Cardiac muscle cell (in vitro differentiated cells and primary cell): ENCODE measurements at places on chromosomes 1 and 21.

DNA sequence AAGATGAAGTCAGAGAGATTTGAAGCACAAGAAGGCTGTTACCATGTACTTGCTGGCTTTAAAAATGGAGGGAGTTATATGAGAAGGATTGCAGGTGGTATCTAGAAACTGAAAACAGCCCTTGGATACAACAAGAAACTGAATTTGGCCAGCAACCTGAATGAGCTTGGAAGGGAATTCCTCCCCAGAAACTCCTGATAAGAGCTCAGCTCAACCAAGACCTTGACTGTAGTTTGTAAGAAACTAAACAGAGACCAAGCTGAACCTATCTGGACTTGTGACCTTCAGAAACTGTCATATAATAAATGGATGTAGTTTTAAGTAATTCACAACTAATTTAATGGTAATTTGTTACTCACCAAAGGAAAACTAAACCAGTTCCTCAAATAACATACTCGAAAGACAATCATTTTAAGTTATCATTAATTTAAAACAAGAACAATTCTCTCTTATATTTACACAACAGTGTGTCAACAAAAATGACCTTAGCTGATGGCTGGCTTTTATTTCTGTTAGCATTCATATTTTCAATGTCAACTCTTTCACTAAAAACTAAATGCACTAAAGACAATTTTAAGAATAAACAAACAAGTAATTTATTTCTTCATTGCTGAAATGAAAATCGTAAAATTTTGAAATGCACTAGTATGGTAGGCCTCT is 1218.4 kb upstream of the TMPRSS15 start:
- no peak for DNase-seq

- no peak for DNase-seq
Measured at GRCh38 chr1:24055681-24056080, 56.3 kb downstream of the MYOM3 start.

DNA sequence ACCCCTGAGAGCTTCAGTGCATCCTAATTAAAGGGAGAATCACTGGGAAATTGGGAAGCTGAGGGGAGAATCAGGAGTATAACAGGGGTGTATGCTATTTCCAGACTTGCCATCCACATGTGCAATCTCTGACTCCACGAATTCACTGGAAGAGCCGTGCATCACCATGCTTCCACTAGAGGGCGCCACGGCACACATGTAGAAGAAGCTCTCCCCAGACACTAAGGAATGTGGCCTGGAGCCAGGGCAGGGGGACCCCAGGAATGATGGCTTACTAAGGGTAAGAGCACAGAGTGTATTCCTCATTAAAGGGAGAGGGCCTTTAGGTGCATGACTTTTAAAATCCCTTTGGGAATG is 81.5 kb downstream of the ABCA4 start:
- peak; percentile 84 for DNase-seq

DNA sequence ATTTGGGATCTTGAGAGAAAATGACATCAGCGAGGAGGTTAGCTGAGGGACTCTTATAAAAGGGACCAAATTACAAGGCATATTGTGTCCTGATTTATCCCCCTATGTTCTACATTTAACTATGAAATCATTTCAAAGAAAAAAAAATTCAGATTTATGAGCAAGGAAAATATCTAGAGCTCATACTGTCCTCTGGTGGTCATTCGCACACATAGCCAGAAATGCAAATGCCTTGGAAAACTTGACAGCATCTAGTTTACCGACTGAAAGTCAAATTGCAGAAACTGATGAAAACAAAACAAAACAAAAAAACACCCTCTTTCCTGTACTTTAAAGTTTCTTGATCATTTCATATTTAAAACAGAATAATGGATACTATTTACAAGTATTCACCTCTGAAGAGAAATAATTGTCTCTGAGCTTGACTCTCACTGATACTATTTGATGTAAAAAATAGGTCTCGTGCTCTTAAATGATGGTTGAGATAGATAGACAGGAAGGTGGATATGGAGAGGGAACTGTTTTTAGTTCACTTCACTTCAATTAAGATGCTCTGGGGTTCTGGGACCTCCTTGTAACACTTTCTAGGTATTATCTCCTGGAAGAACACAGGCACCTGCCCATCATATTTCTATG is 253.8 kb downstream of the PCP4 start:
- DNase-seq = peak; percentile 4

DNA sequence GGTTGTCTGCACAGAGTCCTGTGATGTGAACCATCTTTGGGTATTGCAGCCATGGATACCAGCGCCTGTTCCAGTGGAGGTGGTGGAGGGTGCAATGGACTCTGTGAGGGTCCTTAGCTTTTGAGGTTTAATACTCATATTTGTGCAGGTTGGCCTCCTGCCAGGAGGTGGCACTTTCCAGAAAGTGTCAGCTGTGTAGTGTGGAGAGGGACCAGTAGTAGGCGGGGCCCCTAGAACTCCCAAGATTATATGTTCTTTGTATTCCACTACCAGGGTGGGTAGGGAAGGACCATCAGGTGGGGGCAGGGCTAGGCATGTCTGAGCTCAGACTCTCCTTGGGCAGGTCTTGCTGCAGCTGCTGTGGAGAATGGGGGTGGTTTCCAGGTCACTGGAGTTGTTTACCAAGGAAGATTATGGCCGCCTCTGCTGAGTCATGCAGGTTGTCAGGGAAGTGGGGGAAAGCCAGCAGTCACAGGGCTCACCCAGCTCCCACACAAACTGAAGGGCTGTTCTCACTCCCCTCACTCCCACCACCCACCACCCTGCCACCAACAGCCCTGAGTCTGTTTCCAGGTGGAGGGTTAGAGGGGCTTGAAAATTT is 31.2 kb upstream of the ZNF678 start:
- DNase-seq = no peak

GRCh38 chr1:206809504-206810084 is 37.3 kb upstream of the IL10 start:
- DNase-seq = peak; percentile 43

GRCh38 chr1:36359911-36360550 is 25.7 kb downstream of the STK40 start:
- no peak for DNase-seq

GRCh38 chr1:60963167-60963940 is 119.0 kb upstream of the NFIA start:
- DNase-seq = no peak

DNA sequence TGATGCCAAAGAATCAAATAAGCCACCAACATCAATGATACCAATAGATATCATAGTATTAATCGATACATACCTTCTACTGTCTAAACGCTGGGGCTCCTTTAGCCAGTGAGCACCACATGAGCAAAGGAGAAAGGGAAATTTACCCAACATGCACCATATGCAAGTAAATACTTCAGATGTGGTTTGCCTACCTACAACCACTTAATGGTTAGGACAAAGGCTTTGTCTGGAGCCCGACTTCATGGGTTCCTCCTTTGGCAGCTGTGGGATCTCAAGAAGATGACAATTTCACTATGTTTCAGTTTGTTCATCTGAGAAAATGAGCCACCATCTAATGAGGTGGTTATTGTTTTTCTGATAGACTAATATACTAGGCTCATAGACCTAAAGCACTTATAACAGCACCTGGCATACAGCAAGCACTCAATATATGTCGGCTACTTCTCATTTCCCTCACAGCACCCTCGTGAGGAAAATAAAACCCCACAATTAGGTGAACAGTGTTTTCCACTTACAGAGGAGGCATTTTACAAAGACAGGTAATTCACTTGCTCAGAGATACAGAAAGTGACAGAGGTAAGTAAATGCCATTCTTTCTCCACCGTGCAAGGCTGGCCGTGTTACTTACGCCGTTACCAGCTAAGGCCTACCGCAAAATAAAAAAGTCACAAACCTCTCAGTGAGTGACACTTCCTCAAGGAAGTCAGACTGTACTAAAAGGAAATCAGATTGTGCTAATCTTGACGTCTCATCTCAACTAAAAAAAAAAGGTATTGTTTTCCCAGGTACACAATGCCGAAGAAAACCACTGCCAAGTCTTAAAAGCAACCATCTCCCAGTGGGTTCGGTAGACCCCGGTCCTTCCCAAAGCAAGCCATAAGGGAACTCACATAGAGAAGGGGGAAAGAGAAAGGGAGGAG is 1.6 kb downstream of the TTC13 start:
- DNase-seq = no peak

DNA sequence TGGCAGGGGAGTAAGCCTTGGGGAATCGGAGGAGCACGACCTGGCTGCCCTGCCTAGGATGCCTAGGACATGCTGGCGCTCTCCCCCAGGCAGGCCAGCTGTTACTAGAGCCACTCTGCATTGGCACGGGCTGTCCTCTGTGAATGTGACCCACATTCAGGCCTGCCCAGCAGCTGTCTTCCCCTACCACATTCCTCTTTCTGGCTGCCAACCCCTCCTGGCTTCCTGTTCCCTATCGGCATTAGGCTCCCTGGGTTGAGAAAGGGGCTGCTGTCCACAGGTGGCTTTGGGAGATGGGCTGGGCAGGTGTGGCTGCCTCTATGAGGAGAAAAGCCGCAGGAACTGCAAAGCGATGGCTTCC is 2.3 kb upstream of the NFASC start:
- DNase-seq = no peak

GRCh38 chr1:51963592-51964308 is 26.8 kb downstream of the RAB3B start:
- no peak for DNase-seq

- DNase-seq = peak; percentile 64
Measured at GRCh38 chr1:230982696-230983095, 3.8 kb downstream of the ARV1 start.

- DNase-seq = no peak
Measured at GRCh38 chr21:37460196-37460595, 93.6 kb downstream of the DYRK1A start.

- DNase-seq = peak; percentile 82
Measured at GRCh38 chr1:172002725-172003345, 161.5 kb downstream of the DNM3 start.

DNA sequence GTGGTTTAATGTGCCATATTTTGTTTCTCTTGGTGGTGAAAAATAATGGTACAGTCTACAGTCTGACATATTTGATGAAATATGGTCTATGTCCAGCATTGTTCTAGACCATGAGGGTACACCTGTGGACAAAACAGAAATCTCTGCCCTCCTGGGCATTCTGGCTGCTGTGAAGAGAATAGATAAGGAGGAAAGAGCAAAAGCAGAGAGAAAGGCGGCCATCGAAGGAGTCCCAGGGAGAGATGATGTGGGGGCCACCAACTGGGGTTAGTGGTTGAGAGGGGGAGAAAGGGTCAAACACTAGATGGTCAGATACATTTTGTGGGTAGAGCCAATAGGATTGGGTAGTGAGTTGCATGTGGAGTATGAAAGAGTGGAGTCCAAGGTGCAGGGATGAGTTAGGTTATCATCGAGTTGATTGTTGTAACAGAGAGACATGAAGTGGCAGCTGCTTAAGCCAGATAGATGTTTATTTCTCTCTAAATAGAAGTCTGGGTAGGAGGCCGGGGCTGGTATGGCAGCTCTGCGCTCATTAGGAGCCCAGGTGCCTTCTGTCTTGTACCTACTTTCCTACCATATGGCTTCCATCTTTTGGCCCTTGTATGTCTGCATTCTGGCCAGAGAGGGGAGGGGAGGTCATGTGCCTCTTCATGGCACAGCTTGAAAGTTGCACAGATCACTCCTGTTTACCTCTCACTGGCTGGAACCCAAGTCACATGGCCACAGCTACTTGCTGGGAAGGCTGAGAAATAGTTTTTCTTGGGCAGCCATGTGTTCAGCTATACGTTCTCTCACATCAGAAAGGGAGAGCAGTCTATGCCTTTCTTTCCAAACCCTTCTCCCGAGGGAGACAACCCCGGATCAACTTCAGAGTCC is 13.0 kb downstream of the UBE4B start:
- DNase-seq = peak; percentile 64

DNA sequence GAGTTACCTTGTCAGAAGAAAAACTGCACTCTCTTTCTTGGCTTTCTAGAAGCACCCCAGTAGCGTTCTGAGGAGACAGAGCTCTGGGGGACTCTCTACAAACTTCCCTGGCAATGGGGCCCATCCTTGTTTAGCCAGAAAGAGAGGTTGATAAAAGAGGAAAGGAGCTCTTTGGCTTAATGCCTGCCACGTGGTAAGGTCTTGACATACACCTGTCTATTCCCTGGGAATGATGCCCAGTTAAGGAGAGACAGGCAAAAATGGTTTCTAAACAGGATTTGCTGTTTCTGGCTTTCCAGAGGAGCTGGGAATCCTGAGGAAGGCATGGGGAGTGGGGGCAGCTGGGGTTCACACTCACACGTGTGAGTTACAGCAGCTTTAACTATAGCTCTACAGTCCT is 30.2 kb upstream of the IL20 start:
- DNase-seq = no peak

DNA sequence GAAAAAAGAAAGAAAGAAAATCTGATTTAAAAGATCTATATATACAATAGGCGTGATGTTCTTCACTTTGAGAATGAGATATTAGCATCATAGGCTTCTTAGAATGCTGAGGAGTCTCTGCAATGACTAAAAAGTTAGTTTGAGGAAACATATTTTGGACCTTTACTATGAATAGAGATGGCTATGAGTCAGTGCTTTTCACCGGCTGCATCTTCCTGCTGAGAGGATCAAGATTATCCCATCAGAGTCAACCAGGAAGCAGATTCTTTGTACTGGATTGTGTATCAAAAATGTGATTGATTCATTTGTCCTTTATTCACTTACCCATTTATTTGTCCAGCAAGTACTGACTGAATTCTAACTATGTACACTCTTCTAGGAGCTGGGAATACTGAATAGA is 144.2 kb downstream of the KCNK2 start:
- DNase-seq = no peak

GRCh38 chr1:211625040-211625439 is 46.1 kb upstream of the SLC30A1 start:
- DNase-seq = peak; percentile 60

DNA sequence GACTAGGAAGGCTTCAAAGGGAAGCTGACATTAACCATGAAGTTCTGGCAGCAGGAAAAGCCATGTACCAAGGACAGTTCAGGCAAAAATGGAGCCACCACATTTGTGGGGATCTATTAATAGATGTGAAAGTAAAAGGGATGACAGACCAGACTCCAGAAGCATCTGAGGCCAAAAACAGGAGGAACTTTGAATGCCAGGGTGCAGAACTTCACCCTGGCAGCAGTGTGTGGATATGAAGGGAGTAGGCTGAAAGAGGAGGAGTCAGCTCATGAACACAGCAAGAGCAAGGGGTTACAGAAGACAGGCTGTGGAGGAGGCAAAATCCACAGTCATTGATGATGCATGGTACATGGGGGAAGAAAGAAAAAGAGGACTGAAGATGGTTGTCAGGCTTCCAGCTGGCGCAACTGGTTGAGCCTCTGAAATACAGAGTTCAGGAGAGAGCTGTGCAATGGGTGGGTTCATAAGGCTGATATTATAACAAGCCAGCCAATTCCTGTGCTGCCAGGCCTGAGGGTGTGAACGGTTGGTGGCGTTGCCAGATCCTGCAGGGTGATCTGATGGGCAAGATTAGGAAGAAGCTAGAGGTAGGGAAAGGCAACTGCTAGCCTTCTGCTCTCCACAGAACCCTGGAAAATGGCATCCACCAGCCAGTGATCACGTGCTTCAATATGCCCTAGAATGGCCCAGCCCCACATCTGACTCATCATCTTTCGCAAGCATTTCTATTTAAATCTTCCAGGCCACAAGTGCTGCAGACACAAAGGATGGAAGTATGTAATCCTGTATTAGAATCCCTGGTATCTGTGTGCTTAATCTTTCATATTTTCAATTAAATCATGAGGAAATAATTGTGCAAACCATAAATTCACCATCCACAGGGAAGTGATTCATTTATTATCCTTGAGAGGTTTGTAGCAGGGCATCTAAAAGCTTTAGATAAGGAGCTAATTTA is 81.9 kb downstream of the SLC25A24 start:
- DNase-seq = peak; percentile 15

- DNase-seq = peak; percentile 45
Measured at GRCh38 chr1:83905315-83905907, 93.5 kb downstream of the TTLL7 start.

- DNase-seq = no peak
Measured at GRCh38 chr1:23163395-23163794, 5.3 kb downstream of the LUZP1 start.

- no peak for DNase-seq
Measured at GRCh38 chr1:54884135-54884586, 2.8 kb downstream of the DHCR24 start.
